Right renal pelvis (tissue), 4 donors: ENCODE measurements at places on chromosomes 12 and 14.

DNA sequence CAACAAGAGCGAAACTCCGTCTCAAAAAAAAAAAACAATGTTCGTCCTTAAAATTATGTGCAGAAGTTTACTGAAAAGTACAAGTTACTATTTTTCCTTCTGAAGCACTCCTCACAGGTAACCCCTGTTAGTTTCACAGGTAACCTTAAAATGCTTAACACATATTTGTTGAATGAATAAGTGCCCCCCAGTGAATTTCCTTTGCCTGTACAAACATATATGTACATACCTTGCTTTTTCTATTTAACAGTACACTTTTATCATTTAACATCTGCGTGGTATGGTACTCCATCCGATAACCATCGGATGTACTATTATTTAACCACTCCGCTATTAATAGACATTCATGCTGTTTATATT lies 1.4 kb upstream of the RAB35 start:
- DNase-seq = no peak

- DNase-seq = no peak
Measured at GRCh38 chr12:87280893-87281292, 748.3 kb downstream of the C12orf50 start.

- no peak for DNase-seq
Measured at GRCh38 chr12:10982244-10982643, 4.5 kb downstream of the TAS2R50 start.

- DNase-seq = no peak
Measured at GRCh38 chr12:124564232-124564958, 3.0 kb downstream of the NCOR2 start.

- no peak for DNase-seq
Measured at GRCh38 chr12:109448272-109448671, 28.8 kb downstream of the KCTD10 start.

GRCh38 chr12:117003883-117004404 lies 93.2 kb downstream of the FBXW8 start:
- no peak for DNase-seq

- DNase-seq = no peak
Measured at GRCh38 chr12:97322388-97322787, 140.2 kb upstream of the RMST start.

DNA sequence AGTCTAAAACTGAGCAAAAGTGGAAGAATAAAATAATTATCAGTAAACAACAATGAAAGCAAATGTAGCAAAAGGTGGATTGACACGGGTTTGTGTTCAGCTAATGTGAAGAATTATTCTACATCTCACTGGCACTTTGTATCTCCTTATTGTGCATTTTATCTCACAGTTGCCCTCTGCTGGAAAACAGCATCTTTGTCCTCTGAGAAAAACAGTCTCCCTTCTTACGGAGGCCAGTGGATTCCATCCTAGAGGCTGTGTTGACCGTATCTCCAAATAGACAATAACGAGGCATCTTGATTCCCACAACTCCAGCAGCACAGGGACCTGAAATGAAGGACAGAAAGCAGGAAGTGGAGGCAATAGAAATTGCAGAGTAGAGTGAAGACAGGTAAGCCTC lies 51.3 kb upstream of the PLBD1 start:
- DNase-seq = no peak

GRCh38 chr12:53868511-53868986 lies 70.1 kb upstream of the HOXC13 start:
- peak; percentile 26 for DNase-seq

DNA sequence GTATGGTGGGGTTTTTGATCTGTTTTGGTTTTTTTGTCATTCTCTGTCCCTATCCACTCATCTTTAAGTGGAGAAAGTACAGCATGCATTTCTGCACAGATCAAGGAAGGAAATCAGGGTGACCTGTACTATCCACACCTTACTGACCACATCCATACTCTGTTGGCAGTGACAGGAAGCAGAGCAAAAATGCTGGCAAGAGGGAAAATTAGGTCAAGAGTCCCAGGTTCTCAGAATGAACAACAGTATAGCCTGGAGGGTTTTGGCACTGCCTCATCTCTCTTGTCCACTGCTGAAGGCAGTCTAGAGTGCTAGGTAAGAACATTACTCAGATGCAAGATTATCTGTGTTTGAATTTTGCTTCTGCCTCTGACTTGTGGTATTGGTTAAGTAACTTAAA lies 70.7 kb downstream of the TAOK3 start:
- no peak for DNase-seq

GRCh38 chr12:25615119-25615518 lies 62.0 kb upstream of the LMNTD1 start:
- DNase-seq = no peak

DNA sequence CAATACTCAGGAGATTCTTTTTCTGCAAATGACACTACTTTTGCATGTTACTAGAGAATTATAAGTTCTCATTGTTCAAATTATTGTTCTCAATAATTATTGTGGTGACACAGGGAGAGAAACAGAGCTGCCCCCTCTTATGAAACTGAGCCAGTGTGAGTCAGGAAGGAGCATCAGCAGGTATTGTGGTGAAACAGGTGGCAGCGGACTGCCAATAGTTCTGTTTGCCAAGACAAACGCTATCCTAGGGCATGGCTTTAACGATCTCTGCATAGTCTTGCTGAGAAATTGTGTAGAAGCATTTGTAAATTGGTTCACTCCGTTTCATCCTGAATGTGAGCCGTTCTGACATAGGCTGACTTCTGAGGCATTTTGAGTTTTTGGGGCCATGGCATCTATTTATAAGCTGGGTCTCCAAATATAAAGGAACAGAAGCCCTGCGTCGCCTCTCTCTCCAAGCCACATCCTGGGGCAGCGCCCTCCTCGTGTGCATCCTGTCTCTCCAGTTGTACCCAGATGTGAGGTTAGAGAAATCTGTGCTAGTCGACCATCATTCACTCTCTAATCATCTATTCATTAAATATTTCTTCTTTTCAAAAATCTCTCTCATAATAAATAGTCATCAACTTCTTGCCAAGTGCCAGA lies 15.8 kb upstream of the PPP4R4 start:
- DNase-seq = no peak

DNA sequence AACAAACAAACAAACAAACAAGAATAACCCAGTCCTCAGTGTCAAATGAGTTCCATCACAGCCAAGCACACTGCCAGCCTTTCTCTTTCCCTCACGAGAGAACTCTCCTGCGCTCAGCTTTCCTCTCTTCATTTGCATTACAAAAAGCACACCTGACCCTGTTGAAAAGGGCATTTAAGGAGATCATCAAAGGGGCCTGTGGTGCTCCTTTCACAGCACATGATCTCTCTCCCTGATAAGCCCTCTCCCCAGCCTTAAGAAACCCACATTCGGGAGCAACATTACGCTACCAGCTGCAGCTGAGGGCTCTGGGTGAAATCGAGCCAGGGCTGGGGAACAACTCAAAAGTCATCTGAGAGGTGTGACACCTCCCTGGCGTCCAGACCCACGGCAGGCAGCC lies 165.6 kb upstream of the TMCC3 start:
- DNase-seq = no peak

DNA sequence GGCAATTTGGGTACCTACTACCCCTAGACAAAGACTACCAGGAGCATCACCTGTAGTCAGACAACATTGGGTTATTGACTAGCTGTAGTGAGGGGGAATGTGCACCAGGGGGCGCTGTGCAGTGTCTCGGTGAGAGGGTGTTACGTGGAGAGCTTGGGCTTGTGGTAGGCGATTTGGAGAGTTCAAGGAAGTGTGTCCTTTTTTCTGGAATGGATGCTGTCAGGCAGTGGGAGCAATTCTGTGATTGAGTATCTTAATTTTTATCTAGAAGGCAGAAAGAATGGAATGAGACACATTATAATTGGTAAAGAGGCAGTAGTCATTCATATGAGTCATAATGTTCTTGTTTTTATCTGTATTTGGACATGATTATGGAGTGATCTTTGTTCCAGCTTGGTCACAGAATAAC lies 187.7 kb downstream of the GALC start:
- no peak for DNase-seq

GRCh38 chr12:57086493-57087009 lies 2.4 kb upstream of the NAB2 start:
- DNase-seq = peak; percentile 74

DNA sequence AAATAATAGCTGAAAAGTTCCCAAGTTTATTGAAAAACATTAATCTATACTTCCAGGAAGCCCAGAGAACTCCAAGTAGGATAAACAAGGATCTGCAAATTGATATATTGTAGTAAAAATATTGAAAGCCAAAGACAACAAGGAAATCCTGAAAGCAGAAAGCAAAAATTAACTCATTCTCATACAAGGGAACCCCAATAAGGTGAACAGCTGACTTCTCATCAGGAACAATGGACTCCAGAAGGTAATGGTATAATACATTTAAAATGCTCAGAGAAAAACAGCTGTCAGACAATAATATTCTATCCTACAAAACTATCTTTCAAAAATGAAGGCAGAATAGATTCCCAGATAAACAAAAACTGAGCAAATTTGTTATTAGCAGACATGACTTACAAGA lies 138.1 kb upstream of the BMP4 start:
- DNase-seq = no peak

DNA sequence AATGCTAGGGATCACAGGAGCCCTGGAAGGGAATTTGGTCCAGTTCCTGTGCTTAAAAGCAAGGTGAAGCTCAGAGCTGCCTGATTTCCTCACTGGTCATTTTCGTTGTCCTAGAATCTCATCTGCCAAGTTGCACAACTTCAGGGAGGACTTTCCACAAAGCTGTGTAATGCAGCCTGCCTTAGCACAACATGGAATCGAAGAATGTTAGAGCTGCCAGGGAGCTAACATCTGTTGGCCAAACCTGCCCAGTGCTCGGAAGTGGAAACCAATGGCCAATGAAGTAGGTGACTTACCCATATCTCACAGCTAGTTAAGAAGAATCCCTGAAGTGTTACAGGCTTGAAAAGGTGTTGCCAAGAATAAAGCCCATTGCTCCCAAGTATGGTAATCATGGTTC lies 79.9 kb upstream of the SSTR1 start:
- no peak for DNase-seq

- no peak for DNase-seq
Measured at GRCh38 chr12:80015660-80016059, 80.8 kb upstream of the PPP1R12A start.

DNA sequence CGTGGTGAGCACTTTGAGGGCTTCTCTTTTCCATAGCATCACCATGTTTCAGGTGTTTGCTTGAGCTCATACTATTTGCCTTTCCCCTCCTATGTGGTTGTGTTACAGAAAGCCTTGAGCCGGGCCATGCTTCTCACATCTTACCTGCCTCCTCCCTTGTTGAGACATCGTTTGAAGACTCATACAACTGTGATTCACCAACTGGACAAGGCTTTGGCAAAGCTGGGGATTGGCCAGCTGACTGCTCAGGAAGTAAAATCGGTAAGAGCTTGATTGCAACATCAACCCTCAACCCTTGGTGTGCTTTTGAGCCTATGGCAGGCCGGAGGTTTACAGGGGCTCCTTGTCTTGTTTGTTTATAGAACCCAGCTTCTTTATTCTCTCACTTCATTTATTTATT lies 8.1 kb downstream of the LETMD1 start:
- no peak for DNase-seq

DNA sequence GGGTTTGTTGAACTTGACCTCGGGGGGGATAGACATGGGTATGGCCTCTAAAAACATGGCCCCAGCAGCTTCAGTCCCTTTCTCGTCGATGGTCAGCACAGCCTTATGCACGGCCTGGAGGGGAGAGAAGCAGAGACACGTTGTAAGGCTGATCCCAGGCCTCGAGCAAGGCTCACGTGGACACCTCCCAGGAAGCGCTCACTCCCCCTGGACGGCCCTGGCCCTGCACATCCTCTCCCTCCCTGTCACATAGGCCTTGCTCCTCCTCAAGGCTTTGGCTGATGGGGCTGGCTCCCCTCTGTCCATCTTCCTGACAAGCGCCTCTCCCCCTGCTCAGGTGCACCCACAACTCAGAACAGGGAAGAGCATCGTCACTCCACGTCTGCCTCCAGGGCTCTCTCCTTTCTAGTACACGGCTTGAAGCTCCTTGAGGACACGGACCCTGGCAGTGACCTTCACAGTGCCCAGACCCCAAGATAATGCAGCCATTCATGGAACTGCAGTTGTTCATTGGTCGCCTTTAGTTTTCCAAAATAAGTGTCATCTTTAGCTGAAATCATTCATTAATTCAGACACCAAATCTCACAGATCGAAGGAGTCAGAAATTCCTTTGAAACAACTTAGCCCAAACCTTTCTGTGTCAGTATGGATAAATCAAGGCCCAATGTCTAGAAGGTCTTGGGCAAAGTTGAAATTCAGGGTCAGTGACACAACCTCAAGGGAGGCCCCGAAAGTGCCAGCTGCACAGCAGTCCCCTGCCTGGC lies 9.7 kb downstream of the SERPINA1 start:
- DNase-seq = no peak

- DNase-seq = peak; percentile 28
Measured at GRCh38 chr14:92456215-92457015, 57.2 kb upstream of the RIN3 start.

- no peak for DNase-seq
Measured at GRCh38 chr12:27464220-27464554, 17.7 kb downstream of the SMCO2 start.

DNA sequence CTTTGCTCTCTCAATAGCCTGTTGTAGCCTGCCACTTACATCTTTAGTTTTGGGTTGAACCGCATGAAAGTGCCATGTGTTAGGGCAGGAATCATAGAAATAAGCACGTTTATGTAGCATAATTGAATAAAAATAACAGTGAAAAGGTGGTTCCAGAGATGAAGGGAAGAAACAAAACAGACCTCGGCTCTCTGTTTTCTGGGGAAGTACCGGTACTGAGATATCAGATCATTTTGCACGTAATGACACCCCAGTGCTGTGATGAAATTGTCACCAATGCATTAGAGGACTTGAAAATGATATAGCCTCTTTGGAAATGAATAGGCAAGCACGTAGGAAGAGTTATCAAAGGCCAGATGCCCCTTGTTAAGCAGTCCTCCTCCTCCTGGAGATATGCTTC lies 42.5 kb upstream of the DLK1 start:
- DNase-seq = no peak

DNA sequence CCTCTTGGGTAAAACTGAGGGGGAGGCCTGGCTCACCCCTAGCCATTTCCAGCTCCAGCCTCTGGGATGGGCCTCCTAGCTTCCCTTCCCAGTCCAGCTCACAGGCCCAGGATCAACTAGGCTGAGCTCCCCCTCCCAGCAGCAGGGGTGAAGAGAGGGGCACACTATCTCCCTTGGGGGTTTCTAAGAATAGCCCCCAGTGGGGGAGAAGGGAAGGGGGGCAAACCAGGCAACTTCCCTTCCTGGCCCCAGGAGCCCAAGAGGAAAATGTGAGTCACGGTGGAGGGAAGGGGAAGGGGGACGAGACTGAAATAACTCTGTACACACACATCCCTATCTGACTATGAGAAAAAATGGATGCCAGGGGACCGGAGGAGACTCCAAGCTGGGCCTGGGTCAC lies 9.0 kb downstream of the ADCY6 start:
- no peak for DNase-seq

DNA sequence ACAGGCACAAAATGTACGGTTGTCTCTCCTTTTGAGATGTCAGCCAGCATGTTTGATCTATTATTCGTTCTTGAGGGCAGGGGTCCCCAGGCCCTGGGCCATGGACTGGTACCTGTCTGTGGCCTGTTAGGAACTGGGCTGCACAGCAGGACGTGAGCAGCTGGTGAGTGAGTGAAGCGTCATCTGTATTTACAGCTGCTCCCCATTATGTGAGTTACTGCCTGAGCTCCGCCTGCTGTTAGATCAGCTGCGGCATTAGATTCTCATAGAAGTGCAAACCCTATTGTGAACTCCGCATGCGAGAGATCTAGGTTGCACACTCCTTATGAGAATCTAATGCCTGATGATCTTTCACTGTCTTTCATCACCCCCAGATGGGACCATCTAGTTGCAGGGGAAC lies 41.4 kb upstream of the SCN8A start:
- no peak for DNase-seq

GRCh38 chr14:33764876-33765650 lies 185.8 kb downstream of the EGLN3 start:
- DNase-seq = no peak
